ENCODE measurements at places on chromosomes 13 and 19.

DNA sequence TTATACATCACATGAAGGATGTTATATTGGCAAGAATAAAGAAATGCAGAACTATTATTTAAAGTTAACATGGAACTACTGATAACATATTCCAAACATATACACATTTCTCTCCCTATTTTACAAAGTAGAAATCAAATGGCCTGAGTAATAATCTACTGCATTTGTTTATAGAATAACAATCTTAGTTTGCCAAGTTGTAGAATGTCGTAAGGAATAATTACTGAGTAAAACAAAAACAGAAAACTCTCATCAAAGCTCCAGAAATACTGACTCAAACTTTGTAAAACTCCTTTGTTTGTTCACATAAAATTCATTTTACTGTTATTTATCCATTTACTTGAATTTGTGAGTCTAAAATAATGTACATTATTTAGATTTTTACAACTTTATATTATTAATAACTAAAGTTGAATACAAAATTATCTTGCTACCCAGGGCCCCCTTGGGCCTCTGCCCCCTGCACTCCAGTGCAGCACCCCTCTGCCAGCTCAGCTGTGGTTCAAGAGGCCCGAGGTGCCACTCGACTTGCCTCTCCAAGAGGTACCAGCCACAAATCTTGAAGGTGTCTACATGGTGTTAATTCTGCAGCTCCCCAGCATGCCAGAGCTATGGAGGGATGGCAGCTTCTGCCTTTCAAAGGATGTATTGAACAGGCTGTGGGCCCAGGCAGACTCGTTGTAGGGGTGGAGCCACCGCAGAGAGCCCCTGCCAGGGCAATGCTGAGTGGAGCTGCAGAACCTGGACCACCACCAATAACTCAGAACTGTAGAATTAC is 2819.7 kb downstream of the PCDH9 start:
- no peak for DNase-seq

DNA sequence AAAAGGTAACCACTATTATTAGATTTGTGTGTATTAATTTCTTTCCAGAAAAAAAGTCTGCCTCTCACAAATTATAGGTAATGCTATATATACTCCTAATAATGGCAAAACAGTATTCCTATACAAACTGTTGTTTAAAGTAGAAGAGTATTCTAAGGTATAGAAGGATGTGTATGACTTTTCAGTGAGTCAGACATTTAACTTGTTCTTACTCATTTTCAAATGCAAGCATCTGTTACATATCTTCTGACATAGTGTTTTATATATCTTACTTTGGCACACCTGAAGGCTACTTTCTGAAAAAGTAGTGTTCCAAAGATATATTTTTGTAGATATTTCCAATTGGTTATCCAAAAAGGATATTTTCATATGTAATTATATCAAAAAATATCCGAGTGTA is 3.5 kb upstream of the SLITRK5 start:
- no peak for DNase-seq

DNA sequence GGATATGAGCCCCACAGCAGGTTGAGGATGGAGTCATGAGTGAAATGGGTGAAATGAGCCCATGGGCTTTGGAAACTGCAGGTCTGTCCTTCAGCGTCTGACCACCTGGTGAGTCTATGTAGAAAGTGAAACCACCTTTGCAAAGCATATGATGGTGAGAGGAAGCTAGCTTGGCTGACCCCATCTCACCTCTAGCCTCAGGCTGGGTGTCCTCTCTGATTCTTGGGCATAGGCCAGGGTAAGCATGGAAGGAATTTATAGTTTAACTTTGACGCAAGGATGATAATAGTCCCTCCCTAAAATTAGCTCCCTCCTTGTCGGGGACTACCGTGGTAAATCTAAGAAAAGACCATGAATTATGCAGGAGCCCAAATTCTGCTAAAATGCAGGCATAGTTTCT is 16.8 kb upstream of the PSG9 start:
- DNase-seq, result no peak

- no peak for DNase-seq
Measured at GRCh38 chr13:21383090-21383489, 76.0 kb downstream of the ZDHHC20 start.

- DNase-seq, result peak; percentile 76
Measured at GRCh38 chr13:98749501-98749900, 3.0 kb downstream of the SLC15A1 start.

DNA sequence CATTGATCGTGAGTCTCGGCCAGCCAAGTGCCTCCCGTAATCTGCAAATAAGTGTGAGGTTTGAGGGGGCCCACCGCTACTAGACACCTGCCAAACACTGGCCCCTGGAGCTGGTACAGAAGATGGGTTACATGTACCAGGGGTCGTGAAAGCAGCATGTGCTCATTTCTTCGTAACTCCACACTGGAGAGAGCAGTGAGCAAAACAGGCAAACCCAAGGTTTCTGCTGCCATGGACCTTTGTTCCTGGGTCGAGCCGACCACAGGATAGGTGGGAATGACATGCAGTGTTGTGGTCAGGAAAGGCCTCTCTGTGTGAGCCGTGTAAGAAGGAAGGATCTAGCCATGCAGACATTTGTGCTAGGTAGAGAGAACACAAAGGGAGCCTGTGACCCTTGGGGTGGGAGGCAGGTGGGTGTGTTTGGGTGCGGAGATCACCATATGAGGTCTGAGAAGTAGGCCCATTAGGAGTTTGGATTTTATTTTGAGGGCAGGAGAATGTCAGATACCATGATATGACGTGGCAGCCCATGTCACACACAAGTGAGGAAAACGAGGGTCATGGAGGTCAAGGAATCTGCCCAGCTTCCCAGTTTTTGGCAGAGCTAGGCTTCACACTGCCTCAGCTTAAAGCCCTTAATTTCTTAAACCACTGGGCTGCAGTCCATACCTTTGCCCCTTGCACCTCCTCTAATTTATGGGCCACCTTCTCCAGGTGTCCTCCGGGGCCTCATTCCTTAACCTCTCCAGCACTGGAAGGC is 919 bp downstream of the GTF3A start:
- no peak for DNase-seq

DNA sequence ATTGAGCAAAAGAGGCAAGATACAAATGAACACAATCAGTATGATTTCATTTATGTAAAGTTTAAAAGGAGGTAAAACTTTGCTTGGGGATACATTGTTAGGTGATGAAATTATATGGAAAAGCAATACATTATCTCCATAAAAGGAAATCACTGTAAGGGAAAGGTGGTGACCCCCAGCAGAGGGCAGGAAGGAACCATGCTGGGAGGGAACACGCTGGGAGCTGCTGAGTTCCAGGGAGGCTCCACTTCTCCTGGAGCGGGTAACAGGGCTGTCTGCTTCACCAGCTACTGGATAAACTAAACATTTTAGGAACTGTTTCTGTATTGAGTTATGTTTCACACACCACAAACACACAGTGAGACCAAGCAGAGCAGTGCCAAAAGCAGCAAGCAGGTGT is 91.2 kb downstream of the KATNAL1 start:
- DNase-seq, result no peak

- no peak for DNase-seq
Measured at GRCh38 chr13:114339857-114340534, 25.7 kb downstream of the CHAMP1 start.

- no peak for DNase-seq
Measured at GRCh38 chr13:36950920-36951319, 30.9 kb upstream of the SMAD9 start.

DNA sequence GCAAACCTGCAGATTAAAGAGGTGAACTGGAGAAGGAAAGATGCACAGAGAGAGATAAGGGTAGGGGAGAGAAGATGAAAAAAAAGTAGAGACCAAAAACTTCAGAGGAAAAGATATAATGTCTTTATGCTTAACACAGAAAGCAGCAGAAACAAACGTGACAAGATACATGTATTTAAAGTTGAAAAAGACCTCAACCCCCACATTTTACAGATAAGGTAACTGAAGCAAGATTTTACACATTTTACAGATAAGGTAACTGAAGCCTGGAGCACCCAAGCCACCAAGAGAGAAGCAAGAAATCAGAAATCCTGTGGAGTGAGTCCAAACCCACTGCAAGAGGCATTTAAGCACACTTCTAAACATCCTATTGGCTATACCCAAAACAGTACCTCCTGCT is 185.3 kb downstream of the TBC1D4 start:
- no peak for DNase-seq

GRCh38 chr13:76027131-76027530 is 391.0 kb downstream of the LMO7 start:
- DNase-seq, result no peak

DNA sequence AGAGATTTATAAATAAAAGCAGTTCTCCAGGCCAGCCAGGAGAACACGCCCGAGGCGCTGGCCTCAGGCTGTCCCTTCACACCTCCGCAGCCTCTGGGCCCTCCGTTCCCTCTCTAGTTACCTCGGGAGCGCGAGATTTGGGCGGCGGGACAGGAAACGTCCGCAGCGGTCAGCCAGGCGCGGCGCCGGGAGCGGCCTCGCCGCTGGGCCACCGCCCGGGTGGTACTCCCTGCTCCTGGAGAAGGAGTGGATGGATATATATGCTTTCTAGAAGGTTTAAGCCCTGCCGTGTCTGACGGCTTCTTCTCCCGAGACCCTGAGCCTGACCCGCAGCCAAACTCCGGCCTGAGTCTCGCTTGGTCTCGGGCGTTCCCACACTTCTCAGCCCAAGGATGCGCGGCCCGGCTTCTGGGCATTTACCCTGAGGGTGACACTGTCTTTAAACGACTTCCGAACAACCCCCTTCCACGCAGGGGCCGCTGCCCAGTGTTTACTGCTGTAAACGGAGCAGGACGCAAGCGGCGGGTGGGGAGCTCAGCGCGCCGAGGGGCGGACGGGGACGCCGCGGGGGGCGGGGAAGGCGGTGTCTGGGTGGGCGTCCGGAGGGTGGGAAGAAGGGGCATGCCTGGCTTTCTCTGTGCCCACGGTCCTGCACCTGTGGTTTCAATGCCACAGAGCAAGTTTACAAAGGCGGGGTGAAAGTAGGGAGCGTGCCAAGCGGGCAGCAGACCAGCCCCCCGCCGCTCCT is 2.0 kb upstream of the ZIC2 start:
- no peak for DNase-seq

DNA sequence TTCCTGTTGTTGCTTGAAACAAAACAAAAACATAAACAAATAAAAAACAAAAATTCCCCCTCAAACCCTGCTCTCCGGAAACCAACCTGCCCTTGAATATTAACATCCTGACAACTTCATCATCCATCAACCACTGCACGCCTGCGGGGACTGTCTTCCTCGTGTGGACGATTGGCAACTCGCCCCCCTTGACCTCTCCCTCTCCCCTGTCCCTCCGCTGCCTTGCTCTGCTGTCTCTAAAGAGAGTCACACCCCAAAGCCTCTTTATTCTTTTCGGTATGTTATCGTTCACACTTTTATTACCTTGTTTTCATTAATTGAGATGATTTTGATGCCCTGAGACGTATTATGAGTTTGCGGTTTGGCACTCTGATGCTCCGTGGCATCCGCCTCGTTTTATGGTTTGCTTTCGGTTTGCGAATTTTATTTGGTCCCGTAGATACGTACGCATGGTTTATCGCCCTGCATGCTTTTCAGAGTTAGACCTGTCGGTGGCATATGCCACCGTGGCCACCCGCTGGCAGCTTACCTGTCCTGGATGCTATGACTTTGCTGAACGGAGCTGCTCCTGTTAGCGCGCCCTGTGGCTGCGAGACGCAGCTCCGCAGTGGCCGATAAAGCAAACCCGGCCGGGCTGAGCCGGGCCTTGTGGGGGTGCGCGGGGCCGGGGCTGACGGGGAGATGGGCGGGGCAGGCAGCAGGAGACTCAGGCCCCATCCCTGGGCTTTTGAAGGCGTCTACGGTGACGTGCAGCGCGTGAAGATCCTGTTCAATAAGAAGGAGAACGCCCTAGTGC is 10.6 kb downstream of the PTBP1 start:
- no peak for DNase-seq

GRCh38 chr13:52600666-52601065 is 41.6 kb upstream of the HNRNPA1L2 start:
- no peak for DNase-seq

DNA sequence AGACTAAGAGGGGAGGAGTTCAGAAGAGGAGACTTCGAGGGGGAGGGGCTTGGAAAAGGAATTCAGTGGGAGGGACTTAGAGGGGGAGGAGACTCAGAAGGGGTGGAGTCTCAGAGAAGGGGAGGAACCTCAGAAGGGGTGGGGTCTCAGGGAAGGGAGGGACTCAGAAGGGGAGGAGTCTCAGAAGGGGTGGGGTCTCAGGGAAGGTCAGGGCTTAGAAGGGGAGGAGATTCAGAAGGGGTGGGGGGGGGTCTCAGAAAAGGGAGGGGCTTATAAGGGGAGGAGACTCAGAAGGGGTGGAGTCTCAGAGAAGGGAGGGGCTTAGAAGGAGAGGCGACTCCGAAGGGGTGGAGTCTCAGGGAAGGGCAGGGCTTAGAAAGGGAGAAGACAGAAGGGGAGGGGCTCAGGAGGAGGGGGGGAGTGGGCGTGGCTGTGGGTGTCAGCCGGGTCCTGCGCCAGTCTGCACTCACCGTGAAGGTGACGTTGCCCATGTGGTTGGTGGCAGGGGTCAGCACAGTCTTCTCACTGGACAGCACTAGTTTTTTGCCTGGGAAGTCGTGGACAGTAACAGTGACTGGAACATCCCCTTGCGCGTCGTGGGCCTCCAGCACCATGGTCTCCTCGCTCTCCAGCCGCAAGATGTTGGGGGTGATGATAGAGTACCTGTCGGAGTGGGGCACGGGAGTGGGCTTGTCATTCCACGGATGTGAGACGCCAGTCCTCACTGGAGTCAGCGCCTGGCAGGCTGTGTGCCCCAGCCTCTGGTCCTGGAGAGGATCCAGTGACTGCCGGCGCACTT is 1.5 kb downstream of the C3 start:
- no peak for DNase-seq

Measured in AG09309 (cell line).